ENCODE measurements at places on chromosomes 7 and 10.

GRCh38 chr10:90800232-90800796 lies 57.5 kb downstream of the HTR7 start:
- no peak for DNase-seq

DNA sequence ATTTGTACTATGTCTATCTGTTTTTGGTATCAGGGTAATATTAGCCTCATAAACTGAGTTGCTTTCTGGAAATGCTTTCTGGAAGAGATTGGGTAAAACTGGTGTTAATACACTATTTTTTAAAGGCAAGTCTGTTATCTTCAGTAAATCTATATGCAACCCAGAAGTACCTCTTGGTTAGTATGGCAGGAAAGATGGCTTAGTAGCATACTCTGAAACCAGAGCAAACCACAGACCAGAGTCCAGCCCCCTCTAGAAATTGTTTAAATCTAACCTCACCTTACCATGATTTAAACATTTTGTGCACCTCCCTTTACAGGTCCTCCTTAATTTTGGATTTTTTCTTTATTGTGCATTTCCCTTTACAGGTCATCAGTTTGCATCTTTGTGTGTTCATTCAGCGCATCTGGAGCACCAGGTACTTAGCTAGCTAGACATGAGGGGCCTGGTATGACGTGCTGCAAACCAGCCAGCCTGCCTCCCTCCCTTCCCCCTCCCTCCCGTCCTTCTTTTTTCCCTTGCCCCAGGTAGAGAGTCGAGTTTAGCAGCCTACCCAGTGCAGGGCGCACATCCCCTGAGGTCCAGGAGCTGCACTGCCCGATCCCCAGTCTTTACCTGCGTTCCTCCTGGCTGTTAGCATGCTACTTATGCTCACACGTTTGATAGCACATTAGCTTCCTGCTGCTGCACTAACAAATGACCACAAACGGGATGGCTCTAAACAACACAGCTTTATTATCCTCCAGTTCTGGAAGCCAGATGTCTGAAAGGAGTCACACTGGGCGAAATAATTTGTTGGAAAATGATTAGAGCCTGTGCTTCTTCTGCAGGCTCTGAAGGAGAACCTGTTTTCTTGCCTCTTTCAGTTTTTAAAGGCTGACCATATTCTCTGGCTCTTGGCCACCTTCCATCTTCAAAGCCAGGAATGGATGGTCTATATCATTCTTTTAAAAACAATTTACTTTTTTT lies 299.9 kb upstream of the HABP2 start:
- peak; percentile 8 for DNase-seq

DNA sequence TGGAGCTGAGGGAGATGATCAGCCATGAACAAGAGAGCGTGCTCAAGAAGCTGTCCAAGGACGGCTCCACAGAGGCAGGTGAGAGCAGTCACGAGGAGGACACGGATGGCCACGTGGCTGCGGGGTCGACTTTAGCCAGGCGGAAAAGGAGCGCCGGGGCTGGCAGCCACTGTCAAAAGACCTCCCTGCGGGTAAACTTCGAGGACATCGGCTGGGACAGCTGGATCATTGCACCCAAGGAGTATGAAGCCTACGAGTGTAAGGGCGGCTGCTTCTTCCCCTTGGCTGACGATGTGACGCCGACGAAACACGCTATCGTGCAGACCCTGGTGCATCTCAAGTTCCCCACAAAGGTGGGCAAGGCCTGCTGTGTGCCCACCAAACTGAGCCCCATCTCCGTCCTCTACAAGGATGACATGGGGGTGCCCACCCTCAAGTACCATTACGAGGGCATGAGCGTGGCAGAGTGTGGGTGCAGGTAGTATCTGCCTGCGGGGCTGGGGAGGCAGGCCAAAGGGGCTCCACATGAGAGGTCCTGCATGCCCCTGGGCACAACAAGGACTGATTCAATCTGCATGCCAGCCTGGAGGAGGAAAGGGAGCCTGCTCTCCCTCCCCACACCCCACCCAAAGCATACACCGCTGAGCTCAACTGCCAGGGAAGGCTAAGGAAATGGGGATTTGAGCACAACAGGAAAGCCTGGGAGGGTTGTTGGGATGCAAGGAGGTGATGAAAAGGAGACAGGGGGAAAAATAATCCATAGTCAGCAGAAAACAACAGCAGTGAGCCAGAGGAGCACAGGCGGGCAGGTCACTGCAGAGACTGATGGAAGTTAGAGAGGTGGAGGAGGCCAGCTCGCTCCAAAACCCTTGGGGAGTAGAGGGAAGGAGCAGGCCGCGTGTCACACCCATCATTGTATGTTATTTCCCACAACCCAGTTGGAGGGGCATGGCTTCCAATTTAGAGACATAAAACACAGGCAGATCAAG lies 3.3 kb downstream of the GDF2 start:
- DNase-seq: no peak

GRCh38 chr7:108291791-108292440 lies 161.8 kb upstream of the LAMB4 start:
- DNase-seq: no peak

GRCh38 chr7:73477376-73477775 lies 43.8 kb downstream of the FZD9 start:
- no peak for DNase-seq

DNA sequence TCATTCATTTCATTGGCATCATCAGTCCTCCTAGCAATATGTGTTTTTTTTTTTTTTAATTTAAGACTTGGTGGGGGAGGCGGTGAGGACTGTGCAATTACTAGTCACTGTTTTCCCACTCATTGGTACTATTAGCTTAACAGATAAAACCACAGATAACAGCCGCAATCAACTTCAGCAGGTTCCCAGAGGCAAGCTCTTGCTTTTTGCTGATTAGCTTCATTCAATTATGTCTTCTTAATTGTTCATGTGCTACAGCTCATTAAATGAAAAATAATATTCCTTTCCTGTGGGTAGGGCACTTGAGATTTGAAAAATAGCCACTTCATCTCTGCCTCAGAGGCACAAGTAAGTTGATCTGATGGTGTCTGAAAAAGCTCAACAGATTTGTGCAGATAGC lies 215.5 kb downstream of the PCDH15 start:
- no peak for DNase-seq

DNA sequence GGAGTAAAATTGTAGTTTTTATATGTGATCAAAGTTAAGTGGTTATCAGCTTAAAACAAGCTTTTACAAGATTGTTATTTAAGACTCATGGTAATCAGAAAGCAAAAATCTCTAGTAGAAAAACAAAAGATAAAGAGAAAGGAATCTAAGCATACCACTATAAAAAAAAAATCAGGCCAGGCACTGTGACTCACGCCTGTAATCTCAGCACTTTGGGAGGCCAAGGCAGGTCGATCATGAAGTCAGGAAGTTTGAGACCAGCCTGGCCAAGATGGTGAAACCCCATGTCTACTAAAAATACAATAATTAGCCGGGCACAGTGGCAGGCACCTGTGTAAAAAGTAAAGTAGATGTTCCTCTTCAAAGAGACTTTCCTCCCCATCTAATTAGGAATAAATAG lies 265.9 kb upstream of the NRP1 start:
- DNase-seq: no peak

GRCh38 chr7:46163246-46163645 lies 242.2 kb upstream of the IGFBP3 start:
- no peak for DNase-seq

DNA sequence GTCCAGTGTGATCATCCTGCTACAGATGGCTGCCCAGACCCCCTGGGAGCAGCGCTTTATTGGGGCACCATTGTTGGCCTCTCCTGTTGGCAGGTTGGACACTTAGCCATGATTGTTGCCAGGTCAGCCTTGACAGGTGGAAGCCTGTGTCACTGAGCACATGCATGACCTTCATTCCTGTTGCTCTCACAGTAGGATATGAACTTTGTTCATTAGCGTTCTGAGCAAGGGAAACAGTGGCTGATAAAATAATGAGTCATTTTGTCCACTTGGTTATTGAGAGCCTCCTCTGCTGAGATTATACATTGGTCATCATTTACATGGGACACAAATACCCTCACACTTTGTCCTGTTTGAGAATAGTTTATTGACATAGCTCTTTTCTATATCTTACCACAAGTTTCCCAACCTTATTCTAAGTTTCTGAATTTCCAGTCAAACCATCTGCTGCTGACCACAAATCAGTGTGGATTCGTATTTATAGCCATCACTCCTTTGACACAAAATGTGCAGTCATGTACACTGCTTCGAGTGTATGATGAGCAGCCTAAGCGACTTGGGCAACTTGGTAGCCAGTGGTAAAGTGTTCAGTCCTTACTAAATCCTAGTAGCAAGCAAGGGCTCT lies 102.6 kb downstream of the TPST1 start:
- peak; percentile 92 for DNase-seq

- DNase-seq: no peak
These were observed 67.1 kb upstream of the RPA3 start for GRCh38 chr7:7785344-7785973.

GRCh38 chr7:1329966-1330800 lies 97.5 kb downstream of the UNCX start:
- DNase-seq: no peak

- no peak for DNase-seq
These were observed 411.8 kb downstream of the ARL4A start for GRCh38 chr7:13099154-13099795.

- no peak for DNase-seq
These were observed 202.6 kb downstream of the MDFIC start for GRCh38 chr7:115124409-115124939.

- no peak for DNase-seq
These were observed 6.4 kb upstream of the ACSL5 start for GRCh38 chr10:112367516-112367915.

DNA sequence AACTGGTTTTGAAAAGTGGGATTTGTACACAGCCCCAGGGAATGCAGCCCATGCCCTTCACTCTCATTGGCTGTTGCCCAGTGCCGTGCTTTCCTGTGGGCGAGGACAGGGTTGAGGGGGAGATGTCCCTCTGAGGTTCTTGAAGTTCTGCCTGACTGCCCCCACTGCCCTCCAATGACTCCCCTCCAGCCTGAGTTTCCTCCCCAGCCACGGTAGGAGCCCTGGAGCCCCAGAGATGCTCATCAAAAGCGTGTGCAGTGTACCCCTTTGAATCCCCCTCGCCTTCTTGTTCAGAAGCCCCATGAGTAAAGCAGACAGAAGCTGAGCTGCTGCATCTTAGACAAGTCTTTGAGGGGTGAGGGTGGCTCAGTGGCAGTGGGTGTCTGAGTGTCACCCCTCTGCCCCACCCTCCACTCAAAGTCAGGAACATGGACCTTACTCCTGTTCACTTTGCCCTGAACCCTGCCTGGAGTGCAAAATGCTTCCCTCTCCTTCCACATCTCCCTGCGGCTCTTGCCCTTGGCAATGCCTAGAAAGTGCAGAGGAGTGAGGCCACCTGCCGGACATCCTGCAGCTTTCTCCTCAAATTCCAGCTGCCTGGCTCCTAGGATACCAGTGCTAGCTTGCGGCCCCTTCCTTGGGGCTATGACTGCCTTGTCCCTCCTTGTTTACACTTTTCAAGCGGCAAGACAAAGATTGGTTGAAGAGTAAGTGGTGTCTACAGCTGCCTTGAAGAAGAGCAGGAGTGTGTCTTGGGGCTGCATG lies 19.9 kb downstream of the FAM241B start:
- no peak for DNase-seq

DNA sequence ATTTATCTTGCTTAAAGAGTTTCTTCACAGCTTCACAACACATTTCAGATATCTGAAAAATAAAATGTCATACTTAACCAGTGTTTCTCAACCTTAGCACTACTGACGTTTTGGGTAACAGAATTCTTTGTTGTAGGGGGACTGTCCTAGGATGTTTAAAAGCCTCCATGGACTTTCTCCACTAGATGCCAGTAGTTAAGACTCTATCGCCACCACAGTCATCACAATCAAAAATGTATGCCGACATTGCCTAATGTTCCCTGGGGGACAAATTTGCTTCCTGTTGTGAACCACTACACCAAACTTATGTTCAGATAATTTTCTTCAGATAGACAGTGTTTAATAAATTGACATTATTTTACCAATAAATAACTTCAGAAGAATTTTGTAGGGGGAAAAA lies 13.4 kb downstream of the NOC3L start:
- DNase-seq: no peak

DNA sequence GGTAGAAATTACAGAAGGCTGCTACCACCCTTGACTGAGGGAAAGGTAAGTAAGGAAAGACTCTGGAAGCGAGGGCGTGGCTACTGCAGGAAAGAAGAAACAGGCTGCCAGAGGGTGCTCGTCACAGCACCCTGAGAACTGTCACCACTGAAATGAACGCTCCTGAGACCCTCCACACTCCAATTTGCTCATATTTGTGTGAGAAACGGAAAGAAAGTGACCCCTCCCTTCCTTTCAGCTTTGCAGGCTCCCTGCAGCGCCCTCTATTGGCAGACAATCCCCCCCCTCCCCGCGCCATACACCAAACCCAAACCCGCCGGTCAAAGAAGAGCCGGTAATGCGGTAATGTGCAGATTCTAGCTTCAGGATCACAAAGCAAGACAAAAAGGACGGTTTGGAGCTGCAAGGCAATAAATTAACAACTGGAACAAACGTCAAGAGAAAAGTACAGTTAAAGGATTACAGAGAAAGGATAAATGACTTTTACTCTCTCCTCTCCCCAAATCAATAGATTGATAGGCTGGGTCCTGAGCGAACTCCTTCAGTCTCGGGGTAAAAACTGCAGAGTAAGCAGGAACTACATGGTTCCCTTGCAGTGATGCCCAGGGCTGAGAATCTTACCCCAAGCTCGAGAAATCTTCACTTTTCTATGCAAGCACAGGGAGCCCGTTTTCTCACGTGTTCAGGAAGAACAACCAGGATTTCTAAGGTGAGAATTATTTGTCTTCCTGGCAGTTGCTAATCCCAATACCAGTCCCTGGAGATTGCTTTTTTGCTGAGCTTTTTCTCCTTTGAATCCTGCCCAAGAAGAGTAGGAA lies 47.6 kb downstream of the STEAP1B start:
- DNase-seq: peak; percentile 77

GRCh38 chr10:34988397-34989067 lies 101.6 kb downstream of the CUL2 start:
- no peak for DNase-seq

- DNase-seq: no peak
These were observed 60.5 kb upstream of the ZNRF2 start for GRCh38 chr7:30223896-30224295.

GRCh38 chr10:106513352-106513771 lies 651.1 kb downstream of the SORCS1 start:
- DNase-seq: no peak

- DNase-seq: peak; percentile 53
These were observed 30.0 kb upstream of the MSRB2 start for GRCh38 chr10:23065181-23065948.

GRCh38 chr7:34048445-34048844 lies 143.1 kb downstream of the BMPER start:
- no peak for DNase-seq

Data from G401 (cell line).